ENCODE measurements at places on chromosomes 16 and 17. TPM values are rescaled to one million over a fixed set of nuclear protein-coding genes. Genes with fewer than 3 reads are reported as not detected.

The GDPD1 gene
- total RNA-seq = 1.5 TPM

The CCL4 gene
- 1.5 TPM for total RNA-seq

The TIGD7 gene
- 6.9 TPM for total RNA-seq

The CD68 gene
- total RNA-seq = 7.4 TPM

The TMEM238L gene
- total RNA-seq = not detected

The ABCA10 gene
- 32.8 TPM for total RNA-seq

The CA5A gene
- not detected for total RNA-seq

The SHISA6 gene
- 0.18 TPM for total RNA-seq

The FBXL16 gene
- total RNA-seq = not detected

The MSLN gene
- 11.5 TPM for total RNA-seq

DNA sequence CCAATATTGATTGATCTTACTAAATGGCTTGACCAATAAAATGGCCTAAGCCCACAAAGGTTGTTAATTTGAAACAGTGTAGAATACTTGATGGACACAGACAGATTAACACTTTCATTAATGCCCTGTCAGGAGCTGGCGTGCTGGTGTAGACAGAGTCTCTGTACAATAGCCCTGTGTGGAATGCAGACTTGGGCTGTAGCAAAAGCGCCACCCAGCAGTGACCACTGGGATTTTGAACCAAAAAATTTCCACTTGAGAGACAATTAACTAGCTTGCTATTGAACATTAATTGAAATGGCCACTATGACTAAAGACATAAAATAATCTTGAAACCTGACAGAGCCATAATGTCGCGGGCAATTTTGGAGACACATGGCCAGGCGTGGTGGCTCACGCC, 19.7 kb upstream of the GUCY2D start:
- no peak overlapping the region for H3K4me3 ChIP-seq
- DNase-seq = no peak
- no peaks in the 10 kb centered on the region for H3K27me3 ChIP-seq
- H3K36me3 ChIP-seq = no peaks in the 10 kb centered on the region
- no peak overlapping the region for H3K27ac ChIP-seq

- H3K4me1 ChIP-seq = no peaks in the 10 kb centered on the region
- H3K4me3 ChIP-seq = no peak overlapping the region
- DNase-seq = no peak
- H3K27me3 ChIP-seq = no peaks in the 10 kb centered on the region
- H3K36me3 ChIP-seq = no peaks in the 10 kb centered on the region
These were observed 37.9 kb downstream of the IRF8 start for GRCh38 chr16:85936816-85937215.

GRCh38 chr16:72203401-72203800, 31.4 kb upstream of the PMFBP1 start:
- H3K4me1 ChIP-seq = no peaks in the 10 kb centered on the region
- H3K27me3 ChIP-seq = no peaks in the 10 kb centered on the region
- no peaks in the 10 kb centered on the region for H3K36me3 ChIP-seq
- no peak for DNase-seq
- no peak overlapping the region for H3K4me3 ChIP-seq
- peak overlapping the region; percentile 59 for H3K27ac ChIP-seq

DNA sequence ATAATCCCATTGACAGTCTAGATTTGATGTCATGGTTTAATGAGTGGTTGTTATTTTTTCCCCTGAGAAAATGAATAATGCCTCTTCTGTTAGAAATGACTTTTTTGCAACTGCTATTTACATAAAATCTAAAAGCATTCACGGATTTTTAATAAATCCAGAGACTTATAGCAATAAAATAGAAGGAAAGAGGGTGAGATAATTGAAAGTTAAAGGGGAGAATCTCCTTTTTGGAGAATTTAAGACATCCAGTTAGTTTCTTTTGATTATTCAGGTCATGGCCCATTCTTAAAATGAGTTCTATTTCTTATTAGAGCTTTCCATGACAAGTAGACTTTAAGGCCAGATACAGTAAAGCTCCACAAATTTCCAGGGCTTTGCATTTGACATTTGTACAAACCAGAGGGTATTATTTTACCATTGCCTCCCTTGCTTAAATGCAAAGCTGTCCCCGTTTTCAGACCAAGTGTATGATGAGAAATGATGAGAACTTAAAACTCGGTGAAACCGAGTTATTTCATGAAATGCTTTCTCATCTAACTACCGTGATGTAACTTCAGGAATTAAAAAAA, 789.0 kb upstream of the SOX9 start:
- H3K36me3 ChIP-seq = no peaks in the 10 kb centered on the region
- no peak overlapping the region for H3K4me3 ChIP-seq
- DNase-seq = no peak
- H3K4me1 ChIP-seq = no peaks in the 10 kb centered on the region

DNA sequence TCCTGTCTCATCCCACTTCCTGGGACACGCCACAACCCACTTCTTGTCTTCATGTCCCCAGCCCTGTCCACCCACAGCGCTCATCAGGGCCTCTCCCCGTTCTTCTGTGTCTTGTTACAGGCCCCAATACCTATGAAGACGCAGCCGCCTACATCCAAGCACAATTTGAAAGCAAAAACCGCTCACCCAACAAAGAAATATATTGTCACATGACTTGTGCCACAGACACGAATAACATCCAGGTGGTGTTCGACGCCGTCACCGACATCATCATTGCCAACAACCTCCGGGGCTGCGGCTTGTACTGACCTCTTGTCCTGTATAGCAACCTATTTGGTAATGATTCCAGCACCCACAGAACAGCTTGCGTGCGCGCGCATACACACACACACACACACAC, 70.6 kb downstream of the AMFR start:
- H3K36me3 ChIP-seq = no peaks in the 10 kb centered on the region
- H3K27ac ChIP-seq = no peak overlapping the region
- no peaks in the 10 kb centered on the region for H3K27me3 ChIP-seq
- peak; percentile 12 for DNase-seq
- H3K4me3 ChIP-seq = no peak overlapping the region

DNA sequence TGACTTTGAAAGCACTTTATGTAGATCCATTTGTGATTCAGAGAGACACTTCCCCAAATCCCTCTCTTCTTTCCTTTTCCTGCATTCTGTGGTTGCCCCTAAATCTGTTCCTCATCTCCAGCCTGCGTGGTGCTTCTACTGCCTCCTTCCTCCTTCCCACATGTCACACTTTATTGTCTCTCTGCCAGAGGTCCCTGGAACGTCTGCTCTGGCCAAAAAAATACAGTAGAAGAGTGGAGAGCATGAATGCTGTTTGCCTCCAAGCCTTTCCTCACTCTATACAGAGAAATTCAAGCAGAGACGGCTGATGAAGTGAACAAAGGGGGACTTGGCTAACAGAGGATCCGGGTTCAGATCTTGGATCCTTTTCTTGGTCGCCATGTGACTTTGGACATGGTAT, 22.8 kb upstream of the IRX3 start:
- H3K36me3 ChIP-seq = no peaks in the 10 kb centered on the region
- DNase-seq = no peak
- no peaks in the 10 kb centered on the region for H3K4me1 ChIP-seq
- H3K27me3 ChIP-seq = no peaks in the 10 kb centered on the region
- H3K27ac ChIP-seq = no peak overlapping the region

DNA sequence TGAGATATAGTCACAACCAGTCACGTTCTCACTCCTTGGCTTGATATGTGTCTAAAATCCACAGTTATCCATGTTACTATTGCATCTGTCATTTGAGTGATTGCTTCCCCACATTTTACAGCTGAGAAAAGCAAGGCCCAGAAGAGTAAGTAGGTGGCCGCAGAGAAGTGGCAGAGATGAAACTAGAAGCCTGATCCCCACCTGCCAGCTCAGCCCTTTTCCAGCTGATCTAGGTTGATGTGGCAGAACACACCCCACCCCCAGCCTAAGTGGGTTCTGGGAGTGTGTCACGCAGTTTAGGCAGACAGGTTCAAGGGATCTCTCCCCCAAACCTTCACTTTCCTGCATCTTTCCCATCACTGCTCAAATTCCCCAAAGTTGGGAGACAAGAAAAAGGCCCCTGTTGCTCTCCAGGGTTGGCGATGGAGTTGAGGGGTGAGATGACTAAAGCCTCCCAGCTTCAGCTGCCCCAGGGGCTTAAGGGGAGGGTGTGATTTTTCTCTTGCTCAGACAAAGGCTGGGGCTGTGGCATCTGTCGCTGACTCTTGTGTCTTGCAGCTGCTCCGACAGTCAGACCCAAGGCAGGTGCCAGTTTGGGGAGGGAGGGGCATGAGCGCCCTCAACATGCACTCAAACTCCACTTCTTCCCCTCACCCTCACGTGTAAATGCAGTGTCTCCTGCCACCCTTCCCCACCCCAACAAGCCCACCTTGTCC, 48.9 kb upstream of the LHX1 start:
- no peaks in the 10 kb centered on the region for H3K27me3 ChIP-seq
- no peak overlapping the region for H3K27ac ChIP-seq
- no peak overlapping the region for H3K4me3 ChIP-seq
- H3K36me3 ChIP-seq = no peaks in the 10 kb centered on the region
- H3K4me1 ChIP-seq = no peaks in the 10 kb centered on the region
- no peak for DNase-seq

DNA sequence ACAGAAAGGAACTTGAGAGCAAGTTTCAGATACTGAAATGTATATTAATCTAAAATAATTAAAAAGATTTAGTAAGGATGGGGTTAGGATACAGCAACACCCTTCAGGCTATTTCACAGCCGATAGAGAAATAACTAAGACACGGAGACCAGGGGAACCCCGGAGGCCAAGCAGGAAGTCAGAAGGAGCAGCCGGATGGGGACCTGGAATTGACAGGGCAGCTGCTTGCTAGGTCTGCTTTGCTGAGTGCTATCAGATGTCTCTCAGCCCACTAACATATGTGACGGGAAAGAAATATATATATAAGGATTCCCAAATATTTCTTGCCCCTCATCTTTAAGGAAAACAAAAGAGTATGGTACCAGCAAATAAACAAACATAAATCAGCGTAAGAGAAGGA, 154.1 kb upstream of the CDH5 start:
- DNase-seq = no peak
- H3K4me1 ChIP-seq = no peaks in the 10 kb centered on the region
- H3K36me3 ChIP-seq = no peaks in the 10 kb centered on the region
- H3K4me3 ChIP-seq = no peak overlapping the region
- no peak overlapping the region for H3K27ac ChIP-seq

GRCh38 chr16:30748634-30749445, 615 bp downstream of the PHKG2 start:
- H3K27ac ChIP-seq = peak overlapping the region; percentile 86
- no peaks in the 10 kb centered on the region for H3K36me3 ChIP-seq
- no peaks in the 10 kb centered on the region for H3K4me1 ChIP-seq
- peak; percentile 58 for DNase-seq
- peak overlapping the region; percentile 100 for H3K4me3 ChIP-seq
- H3K27me3 ChIP-seq = no peaks in the 10 kb centered on the region

DNA sequence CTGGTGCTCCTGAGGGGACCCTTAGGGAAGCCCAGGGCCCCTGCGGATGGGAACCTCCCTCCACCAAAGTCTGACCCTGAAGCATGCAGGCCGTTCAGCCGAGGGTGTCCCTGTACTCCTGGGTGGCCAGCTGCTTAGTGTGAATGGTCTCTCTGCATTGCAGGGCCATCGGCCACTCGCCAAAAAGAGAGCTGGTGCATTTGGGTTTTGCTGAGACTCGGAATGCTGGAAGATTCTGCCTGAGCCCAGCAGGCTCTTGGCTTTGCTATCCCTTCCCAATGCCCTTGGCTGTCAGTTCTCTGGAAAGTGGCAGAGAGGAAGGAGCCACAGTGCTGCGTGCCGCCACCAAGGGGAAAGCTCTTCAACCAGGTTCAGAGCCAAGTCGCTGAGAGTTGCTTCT, 2.8 kb downstream of the MEOX1 start:
- H3K4me1 ChIP-seq = peaks cover 10% of the 10 kb centered on the region
- H3K27me3 ChIP-seq = no peaks in the 10 kb centered on the region
- H3K27ac ChIP-seq = no peak overlapping the region
- DNase-seq = no peak

- H3K36me3 ChIP-seq = no peaks in the 10 kb centered on the region
- no peak for DNase-seq
- H3K27ac ChIP-seq = no peak overlapping the region
- H3K4me1 ChIP-seq = no peaks in the 10 kb centered on the region
These were observed 22.8 kb upstream of the NFAT5 start for GRCh38 chr16:69542974-69543373.

- DNase-seq = no peak
- no peak overlapping the region for H3K4me3 ChIP-seq
- no peaks in the 10 kb centered on the region for H3K4me1 ChIP-seq
- H3K27ac ChIP-seq = no peak overlapping the region
These were observed 11.0 kb downstream of the ABCA3 start for GRCh38 chr16:2329532-2329931.

GRCh38 chr17:65035704-65036103, 20.8 kb downstream of the GNA13 start:
- H3K36me3 ChIP-seq = no peaks in the 10 kb centered on the region
- no peak overlapping the region for H3K27ac ChIP-seq
- H3K27me3 ChIP-seq = no peaks in the 10 kb centered on the region
- H3K4me1 ChIP-seq = no peaks in the 10 kb centered on the region
- H3K4me3 ChIP-seq = no peak overlapping the region

GRCh38 chr17:41835214-41835799, 725 bp downstream of the NT5C3B start:
- no peaks in the 10 kb centered on the region for H3K36me3 ChIP-seq
- H3K27ac ChIP-seq = peak overlapping the region; percentile 84
- H3K4me1 ChIP-seq = no peaks in the 10 kb centered on the region
- DNase-seq = no peak
- peak overlapping the region; percentile 70 for H3K4me3 ChIP-seq

- H3K27ac ChIP-seq = no peak overlapping the region
- H3K27me3 ChIP-seq = no peaks in the 10 kb centered on the region
- H3K4me3 ChIP-seq = no peak overlapping the region
- no peak for DNase-seq
These were observed 16.8 kb downstream of the SEZ6 start for GRCh38 chr17:28989028-28989427.
